ENCODE measurements at places on chromosomes 13 and 19.

DNA sequence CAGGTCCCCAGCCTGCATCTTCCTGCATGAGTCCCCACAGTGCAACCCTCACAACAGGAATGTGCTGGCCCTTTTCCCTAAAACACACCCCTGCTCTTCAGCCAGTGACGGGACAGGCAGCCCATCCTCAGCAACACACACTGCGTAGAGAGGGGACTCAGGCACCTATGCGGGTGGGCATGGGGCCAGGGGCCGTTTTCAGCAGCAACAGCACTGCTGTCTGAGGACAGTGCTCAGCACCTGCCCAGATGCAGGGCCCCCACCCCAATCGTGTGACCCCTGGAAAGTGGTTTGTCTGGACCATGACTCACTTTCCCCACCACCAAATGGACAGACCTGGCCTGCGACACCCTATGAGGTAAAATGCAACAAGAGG, 28.0 kb upstream of the ISYNA1 start:
- no peak for DNase-seq

- no peak for DNase-seq
Measured at GRCh38 chr13:25432691-25433090, 60.9 kb downstream of the ATP8A2 start.

DNA sequence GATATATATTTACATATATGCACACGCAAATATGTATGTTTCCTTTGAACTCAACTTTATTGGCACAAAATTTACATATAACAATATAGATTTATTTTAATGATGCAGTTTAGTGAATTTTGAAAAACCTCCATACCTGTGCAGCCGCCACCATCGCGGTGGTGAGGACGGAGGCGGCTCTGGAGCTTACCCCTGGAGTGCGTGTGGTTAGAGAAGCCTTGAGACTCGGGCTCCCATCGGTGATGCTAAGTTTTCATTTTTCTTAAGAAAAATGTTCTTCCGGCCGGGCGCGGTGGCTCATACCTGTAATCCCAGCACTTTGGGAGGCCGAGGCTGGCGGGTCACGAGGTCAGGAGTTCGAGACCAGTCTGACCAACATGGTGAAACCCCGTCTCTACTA, 31.8 kb downstream of the GJA3 start:
- no peak for DNase-seq

DNA sequence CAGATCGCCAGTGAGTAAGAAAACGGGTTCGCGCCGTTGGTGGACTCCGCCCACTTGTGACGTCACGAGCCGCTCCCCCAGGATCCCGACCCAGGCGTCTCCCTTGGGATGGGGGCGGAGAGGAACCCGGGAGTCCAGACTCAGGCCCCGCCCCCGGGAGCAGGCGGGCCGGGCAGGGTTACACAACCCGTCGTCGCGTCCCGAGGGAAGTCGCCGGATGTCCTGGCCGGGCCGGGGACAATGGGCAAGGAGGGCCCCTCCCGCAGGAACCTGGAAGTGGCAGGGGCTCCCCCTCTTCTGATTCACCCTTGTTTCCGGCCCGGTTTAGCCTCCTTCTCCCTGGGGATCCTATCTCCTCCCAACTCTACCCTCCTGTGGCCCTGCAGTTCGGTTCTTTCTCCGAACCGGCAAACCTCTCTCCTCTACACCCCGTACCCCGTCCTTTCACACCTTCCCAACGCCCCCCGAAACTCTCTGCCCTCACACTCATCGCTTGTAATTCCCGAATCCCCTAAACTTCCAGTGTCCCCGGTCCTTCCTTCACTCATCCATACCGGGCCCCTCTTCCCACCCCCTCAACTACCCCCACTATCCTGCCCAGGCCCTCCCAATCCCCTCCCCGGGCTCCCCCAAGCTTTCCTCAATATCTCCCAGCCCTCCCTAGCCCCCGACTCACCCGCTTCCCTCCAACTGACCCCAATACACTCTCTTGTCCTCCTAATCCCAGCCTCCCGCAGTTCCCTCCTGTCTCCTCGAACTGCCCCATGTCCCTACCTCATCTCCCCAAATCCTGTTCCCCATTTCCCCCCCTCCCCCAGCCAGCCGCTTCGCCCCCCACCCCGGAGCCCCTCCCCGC, 20.0 kb upstream of the ERCC1 start:
- peak; percentile 76 for DNase-seq

GRCh38 chr13:44132710-44133109, 240.9 kb upstream of the SERP2 start:
- DNase-seq: no peak

DNA sequence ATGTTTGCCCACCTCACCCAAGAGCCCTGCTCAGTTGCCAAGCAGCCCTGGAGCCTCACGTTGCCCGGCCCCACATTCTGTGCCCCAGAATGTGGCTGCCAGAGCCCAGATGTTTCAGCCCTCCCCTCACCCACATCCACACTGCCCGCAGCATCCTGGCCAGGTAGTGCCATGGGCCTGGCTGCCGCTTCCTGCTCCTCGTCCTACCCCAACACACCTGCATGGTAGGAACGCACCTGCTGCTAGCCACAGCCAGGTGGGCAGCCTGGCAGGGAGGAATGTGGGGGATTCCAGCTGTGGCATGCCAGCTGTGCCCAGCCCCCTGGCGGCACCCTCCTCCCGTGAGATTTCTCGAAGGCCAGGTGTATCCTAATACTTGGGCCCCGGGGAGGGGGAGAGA, 7.5 kb upstream of the NFIX start:
- DNase-seq: no peak

GRCh38 chr13:46903748-46904147, 6.9 kb upstream of the HTR2A start:
- DNase-seq: no peak

GRCh38 chr13:112103961-112104880, 37.3 kb downstream of the SOX1 start:
- no peak for DNase-seq

- DNase-seq: no peak
Measured at GRCh38 chr13:28559636-28560259, 64.8 kb upstream of the FLT1 start.

DNA sequence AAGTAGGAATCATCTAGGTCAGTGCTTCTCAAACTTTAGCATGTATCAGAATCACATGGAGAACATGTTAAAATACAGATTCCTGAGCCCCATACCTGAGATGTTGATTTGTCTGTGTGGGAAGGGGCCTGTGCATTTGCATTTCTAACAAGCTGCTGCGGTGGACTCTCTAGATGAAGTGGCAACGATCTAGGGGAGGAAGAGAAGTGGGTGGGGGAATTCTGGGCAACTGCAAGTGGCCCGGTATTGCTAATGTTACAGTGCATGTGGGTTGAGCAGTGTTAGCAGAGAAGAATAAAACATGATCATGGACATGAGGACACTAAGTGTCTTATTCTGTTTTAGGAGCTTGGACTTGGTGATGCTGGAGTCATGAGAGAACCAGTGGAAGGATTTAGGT, 329.0 kb downstream of the OLFM4 start:
- DNase-seq: no peak

GRCh38 chr13:48720621-48721020, 66.9 kb downstream of the CYSLTR2 start:
- no peak for DNase-seq

GRCh38 chr13:22736084-22736767, 444.6 kb upstream of the SGCG start:
- DNase-seq: no peak

- DNase-seq: peak; percentile 49
Measured at GRCh38 chr19:49560358-49560900, 19.9 kb downstream of the NOSIP start.

GRCh38 chr19:48397263-48398101, 4.0 kb downstream of the GRIN2D start:
- no peak for DNase-seq

DNA sequence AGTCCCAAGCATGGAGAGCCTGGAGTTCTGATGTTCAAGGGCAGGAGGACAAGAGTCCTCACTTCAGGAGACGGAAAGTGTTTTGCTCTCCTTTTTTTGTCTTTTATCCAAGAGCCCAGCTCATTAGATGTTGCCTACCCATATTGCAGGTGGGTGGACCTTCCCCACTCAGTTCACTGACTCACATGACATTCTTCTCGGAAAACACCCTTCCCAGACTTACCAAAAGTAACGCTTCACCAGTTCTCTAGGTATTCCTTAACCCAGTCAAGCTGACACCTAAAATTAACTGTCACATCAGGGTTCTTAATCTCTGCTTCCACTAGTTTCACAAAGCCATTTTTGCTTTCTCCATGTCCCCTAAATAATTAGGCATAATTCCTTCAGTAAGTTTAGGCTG, 2215.4 kb upstream of the PCDH20 start:
- no peak for DNase-seq

DNA sequence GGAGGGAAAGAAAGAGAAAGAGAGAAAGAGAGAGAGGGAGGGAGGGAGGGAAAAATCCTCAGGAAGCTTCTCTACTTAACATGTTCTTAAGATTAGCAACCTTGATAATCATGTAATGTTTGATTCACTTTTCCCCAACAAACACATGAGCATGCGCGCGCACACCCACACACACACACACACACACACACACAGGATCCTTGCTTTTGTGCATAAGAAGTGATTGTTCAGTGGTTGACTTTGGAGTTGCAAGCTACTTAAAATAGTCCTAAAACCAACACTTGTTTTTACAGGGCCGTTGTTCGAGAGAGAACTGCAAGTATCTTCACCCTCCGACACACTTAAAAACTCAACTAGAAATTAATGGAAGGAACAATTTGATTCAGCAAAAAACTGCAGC, 100.0 kb upstream of the RAP2A start:
- DNase-seq: no peak

GRCh38 chr13:51291341-51291740, 48.1 kb upstream of the SERPINE3 start:
- DNase-seq: no peak

DNA sequence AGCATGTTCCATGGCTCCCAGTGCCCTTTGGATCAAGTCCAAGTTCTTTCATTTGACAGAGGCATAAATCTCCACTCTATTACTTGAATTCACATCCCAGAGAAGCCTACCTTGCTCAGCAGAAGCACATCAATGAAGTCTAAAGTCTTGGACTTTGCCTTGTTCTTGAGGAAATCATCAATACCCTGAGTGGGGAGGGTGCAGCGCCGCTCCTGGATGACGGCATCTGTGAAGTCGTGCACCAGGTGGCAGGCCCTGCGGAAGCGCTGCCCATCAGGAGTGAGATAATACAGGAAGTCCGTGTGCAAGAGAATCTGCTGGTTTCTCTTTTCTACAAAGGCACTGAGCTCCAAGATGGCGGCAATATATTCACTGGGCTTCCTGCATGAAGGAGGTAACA, 10.6 kb downstream of the CYP4F11 start:
- no peak for DNase-seq

GRCh38 chr19:41437944-41438574, 1.7 kb downstream of the DMAC2 start:
- DNase-seq: no peak

DNA sequence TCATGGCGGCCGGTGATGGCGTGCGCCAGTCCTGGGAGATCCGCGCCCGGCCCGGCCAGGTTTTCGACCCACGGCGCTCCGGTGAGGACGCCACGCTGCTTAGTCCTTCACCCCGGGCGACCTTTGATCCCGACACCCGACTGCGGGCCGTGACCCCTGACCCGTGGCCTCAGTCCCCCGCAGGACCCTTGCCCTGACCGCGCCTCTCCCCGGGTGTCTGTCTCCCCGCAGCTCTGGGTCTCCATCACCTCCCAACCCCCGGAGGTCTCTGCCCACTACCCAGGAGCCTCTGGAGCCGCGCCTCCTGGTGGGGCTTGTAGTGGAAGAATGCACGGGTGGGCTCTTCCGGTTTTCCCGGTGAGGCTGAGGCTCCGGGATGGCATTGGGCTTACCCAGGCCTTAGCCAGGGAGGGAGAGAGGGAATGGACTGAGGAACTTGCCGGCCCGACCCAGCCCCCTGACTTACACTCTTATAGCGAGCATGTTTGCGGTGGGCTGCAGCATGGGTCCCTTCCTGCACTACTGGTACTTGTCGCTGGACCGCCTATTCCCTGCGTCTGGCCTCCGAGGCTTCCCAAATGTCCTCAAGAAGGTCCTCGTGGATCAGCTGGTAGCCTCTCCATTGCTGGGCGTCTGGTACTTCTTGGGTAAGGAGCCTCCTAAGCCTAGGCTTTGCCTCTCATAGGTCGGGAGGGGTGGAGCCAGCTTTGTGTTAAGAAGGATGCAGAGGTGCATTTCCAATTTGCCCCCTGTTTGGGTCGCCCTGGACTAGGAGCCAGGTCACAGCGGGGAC, 566 bp downstream of the MPV17L2 start:
- DNase-seq: no peak

- no peak for DNase-seq
Measured at GRCh38 chr13:44045180-44045562, 165.5 kb downstream of the LACC1 start.

- DNase-seq: no peak
Measured at GRCh38 chr19:10816691-10817090, 19.3 kb downstream of the TMED1 start.

DNA sequence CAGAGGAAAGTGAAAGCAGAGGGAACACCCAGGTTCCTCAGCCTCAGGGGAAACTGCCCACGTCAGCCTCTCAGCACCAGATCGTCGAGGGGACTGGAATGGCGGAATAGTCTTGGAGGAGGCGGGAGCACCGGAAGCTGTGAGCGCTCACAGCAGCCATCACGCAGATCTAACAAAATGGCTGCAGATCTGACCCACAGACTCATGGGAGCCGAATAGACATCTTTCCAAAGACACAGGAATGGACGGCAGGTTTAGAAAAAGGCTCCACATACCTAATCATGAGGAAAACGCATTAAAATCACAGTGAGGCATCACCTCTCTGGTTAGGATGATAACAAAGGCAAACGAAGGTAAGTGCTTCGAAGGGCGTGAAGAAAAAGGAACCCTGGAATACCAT, 11.8 kb upstream of the LILRA2 start:
- no peak for DNase-seq

GRCh38 chr19:17402982-17403855, 2.2 kb downstream of the BST2 start:
- DNase-seq: peak; percentile 53

DNA sequence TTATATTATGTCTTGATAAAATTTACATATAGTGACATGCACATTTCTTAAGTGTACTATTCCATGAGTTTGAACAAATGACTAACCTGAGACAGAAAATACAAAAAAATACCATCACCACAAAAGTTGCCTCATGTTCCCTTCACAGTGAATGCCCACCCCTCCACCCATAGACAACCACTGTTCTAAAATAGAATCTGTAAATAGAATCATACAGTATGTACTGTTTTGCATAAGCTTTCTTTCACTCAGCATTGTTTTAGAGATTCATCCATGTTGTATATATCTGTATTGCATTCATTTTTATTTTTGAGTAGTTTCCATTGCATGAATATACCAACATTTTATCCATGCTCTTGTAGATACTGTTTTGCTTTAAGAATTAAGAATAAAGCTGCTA, 23.3 kb upstream of the RBM26 start:
- no peak for DNase-seq

- DNase-seq: no peak
Measured at GRCh38 chr19:18424890-18425514, 5.8 kb downstream of the SSBP4 start.

DNA sequence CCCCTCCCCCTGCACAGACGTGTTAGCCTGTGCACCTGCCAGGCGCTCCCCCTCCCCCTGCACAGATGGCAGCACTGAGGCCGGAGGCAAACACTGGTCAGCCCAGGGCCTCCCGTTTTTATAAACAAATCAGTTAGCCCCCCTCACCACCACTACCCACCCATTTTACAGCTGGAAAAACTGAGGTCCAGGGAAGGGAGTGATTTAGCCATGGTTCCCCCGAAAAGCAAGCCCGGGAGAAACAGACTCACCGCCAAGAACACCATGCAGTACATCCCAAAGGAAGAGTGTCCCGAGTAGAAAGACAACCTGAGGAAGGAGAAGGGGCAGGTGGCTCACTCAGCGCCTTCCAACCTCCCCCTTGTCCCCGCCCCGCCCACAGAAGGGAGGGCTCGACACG, 8.7 kb downstream of the PLPP2 start:
- DNase-seq: no peak

GRCh38 chr13:39347926-39348901, 254.8 kb downstream of the LHFPL6 start:
- no peak for DNase-seq
